Astrocyte of the cerebellum (primary cell): ENCODE measurements at places on chromosomes 1 and 21.
A peak's percentile ranks its signal among the peaks of the same experiment; 100 is the strongest.

DNA sequence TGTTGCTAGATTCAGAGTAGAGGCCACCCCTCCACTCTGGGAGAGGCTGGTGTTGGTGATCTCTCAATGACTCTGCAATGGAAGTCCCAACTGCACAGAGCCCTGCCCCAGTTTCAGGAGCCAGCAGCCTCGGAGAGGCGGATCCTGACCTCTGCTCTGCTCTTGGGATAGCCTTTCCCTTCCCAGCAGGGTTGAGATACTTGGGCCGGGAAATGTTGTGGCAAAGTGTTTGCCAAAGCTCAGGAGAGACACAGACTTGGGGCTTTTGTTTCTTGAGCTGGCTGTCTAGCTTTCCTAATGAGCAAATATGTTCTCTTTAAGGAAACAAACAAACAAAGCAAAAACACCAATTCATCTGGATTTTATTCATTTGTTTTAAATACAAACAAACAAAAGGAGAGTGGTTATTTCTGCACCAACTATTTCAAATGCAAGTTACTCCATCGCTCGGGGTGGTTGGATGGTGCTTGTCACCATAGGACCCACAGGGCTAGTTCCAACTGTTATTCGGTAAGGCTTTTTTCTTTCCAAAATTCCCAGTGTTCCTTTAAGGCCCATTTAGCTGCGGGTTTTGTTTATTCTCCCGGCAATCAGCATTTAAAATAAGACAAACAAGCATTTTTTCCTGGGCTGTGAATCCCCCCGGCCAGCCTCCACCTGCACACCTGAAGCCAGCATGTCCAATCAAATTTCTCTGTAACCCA lies 193.9 kb upstream of the LMO4 start:
- DNase-seq: no peak

- DNase-seq: no peak
Observed at GRCh38 chr1:33119532-33120217, 38.7 kb downstream of the AZIN2 start.

DNA sequence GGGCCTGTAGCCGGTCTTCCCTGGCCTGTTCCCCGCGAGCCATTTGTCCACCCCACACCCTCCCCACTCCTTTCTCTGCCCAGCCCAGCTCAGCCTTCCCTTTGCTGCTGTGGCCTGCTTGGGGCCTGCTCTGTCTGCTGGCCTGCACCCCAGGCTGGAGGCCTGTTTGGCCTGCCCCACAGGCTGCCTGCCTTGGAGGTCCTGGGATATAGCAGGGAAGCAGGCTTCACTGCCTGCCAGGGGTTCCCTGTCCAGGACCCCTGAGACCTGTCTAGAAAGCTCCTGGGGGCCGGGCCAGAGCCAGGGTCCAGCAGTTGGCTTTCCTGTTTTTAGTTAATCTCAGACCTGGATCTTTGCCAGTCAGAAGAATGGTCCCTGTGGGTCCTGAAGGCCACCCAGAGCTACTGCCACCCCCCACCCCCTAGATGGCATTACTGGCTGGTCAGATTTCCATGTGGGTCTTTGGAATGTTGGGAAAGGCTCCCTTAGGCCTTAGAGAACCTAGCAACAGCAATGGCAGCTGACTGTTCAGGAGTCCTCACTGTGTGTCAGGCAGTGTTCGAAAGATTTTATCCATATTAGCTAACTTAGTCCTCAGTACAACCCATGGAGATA lies 7.7 kb downstream of the ZNF362 start:
- DNase-seq: no peak

DNA sequence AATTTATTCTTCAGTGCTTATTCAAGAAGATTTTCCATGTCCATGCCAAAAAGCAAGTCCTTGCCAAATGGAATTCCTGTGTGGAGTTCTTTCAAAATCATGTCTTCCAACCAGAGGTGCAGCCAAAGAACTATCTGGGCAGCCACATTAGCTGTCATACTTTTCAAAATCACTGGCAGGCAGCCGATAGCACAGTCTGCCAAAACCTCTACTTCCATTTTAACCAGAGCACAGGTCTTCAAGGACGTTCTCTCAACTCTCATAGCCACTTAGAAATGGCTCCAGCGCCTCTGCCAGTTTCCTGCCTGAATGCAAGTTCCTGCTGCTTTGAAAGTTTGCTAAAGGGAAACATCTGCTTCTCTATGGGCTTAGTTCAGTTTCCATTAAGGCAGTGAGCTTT lies 975.7 kb upstream of the ADGRL4 start:
- DNase-seq: peak; percentile 97

- no peak for DNase-seq
Observed at GRCh38 chr1:167345386-167345733, 124.7 kb downstream of the POU2F1 start.

DNA sequence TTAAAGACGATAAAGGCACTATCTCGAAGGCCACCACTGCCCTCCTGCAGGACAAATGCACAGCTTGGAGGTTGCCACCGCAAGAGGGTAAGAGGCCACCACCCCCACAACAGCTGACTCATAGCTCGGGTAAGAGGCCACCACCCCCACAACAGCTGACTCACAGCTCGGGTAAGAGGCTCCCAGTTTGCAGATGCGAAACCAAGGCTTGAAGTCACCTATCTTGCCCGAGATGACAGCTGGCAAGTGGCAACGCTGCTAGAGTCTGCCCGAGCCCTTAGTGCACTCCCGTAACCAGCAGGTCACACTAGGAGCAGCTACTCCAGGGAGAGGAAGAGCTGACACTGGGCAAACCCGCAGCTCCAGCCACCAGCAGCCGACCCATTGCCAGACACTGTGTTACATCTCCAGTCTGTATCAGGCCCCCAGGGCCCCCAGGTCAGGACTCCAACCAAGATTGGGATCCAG lies 17.1 kb upstream of the SPSB1 start:
- DNase-seq: no peak

DNA sequence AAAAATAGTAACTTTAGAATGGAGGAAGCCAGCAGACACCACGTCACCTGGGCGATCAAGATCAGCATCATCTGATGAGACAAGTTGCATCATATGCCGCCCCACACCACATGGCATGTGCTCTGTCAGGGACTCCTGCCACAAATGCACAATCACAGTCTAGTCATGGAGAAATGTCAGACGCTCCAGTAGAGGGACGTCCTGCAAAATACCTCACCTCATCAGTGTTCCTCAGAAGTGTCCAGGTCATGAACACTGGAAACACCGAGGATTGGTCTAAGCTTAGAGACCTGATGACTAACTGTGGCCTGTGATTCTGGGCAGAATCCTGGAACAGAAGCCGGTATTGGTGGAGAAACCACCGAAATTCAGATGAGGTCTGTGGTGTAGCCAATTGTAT lies 14.3 kb downstream of the ADARB1 start:
- no peak for DNase-seq

GRCh38 chr1:25566730-25567341 lies 23.4 kb downstream of the LDLRAP1 start:
- DNase-seq: peak; percentile 84

GRCh38 chr1:203299169-203299568 lies 6.2 kb upstream of the BTG2 start:
- no peak for DNase-seq

DNA sequence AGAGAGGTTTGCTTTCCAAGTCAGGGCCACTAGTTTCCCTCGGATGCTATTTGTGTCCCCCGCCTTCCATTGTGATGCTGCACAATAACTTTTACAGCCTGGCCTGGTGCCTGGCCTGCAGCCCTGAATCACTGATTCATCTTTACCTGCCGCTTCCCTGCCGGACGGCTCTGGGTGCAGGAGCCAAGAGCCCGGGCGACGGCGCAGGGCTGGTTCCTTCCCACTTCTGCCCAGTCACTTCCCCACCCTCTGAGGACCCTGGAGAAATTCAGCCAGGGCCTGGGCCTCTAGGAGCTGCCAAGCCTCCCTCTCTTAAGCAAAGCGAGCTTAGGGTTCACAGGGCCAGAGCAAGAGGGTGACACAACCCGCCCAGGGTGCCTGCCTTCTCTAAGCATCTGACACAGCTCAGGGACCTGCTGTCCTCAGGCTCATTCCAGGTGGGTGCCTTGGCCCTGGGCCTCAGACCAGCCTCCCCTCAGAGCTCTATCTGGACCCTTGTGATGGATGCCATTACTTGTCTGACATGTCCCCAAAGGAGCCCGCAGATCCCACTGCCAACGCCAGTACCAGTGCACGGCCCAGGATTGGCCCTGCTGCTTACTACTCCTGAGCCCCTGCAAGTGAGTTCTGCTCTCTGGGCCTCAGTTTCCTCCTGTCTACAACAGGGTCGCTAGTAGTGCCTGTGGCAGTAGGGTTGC lies 381.0 kb upstream of the VAMP3 start:
- DNase-seq: no peak

DNA sequence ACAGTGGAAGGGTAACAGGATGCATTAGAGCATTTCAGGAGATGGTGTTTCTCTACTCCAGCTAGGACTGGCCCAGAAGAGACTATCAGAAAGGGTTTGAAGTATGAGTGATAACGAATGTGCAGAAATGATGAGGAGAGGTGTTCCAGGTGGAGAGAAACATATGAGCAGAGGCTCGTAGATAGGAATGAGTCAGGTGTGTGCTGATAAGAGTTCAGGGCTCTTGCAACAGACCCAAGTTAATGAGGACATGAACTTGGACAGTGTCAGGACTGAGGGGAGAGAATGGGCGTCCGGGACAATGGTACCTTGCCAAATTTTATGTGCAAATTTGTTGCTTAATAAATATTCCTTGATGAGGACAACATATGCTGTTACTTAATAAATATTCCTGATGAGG lies 183.9 kb upstream of the NFIA start:
- DNase-seq: no peak

DNA sequence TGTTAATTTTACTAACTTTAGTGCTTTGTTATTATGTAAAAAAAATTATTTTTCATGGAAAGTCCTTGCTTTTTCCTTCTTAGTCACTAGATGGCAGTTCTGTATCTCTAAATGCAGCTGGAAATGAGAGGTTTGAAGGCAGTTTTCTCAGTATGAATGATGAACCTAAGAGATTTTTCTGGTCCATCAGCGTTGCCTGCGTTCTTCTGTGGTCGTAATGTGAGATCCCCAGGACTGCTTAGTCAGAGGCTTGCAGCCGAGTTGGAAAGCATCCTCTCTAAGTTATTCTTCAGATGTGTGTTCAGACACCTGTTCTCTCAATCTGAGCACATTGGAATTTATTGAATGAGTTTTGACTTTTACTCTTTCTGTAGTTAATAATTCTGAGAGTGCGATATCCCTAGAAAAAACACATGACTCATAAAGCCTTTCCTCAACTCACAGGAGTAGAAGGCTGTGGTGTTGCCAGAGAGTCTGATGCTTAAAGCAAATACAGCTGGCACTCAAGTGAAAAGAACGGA lies 99.3 kb downstream of the FMN2 start:
- peak; percentile 99 for DNase-seq

- peak; percentile 96 for DNase-seq
Observed at GRCh38 chr1:33060579-33061083, 20.3 kb upstream of the AZIN2 start.

DNA sequence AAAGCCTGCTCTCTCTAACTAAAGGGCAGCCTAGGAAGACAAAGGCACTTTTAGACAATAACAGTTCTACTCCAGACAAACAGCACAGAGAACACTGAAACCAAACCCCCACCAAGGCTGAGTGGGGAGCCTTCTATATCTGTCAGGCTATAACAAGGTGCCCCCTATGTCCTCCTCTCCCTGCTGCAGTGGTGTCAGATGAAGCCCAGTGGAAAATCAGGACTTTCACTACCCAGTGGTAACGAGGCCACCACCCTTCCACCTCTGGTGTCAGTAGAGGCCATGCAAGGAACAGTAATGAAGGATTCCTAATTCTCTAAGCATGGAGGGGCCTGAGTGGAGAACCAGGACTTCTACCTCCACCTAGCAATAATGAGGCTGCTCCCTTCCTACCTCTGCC lies 83.7 kb downstream of the ZSWIM5 start:
- DNase-seq: no peak

DNA sequence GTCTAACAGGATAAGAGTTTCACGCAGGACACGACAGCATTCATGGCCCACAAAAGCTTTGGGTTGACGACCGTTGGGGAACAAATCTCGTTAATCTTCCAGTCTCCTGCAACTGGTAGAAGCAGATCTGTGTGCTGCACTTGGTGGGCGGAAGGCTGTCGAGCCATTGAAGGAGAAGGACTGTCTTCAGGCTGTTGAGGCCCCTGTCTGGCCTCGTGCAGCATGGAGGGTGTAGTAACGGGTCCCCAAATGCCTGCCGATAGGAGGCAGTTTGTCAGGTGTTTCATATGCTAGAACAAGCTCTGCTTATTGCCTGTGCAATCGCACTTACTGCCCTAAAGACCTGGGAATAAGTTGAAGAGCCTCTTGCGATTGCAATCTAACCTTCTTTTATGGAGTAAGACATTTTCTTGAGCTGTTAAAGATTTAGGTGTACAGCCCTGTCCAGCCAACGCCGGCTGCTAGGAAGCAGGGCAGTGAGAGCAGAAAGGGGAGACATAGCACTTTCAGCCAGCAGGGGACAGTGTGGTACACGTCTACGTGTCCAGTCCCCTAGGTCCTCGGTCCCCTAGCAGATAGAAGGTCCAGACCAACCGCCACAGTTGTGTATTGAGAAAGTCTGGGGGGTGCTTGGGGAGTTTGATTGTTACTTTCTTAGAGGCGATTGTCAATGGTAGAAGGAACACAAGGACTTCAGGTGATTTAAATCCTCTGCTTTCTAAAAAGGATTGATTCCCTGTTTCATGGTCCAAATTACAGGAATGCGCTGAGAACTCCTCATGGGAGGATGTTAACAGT lies 102.3 kb upstream of the TMPRSS2 start:
- no peak for DNase-seq

- no peak for DNase-seq
Observed at GRCh38 chr1:115343200-115343737, 5.2 kb upstream of the NGF start.

- no peak for DNase-seq
Observed at GRCh38 chr1:155977690-155978324, 540 bp downstream of the ARHGEF2 start.

DNA sequence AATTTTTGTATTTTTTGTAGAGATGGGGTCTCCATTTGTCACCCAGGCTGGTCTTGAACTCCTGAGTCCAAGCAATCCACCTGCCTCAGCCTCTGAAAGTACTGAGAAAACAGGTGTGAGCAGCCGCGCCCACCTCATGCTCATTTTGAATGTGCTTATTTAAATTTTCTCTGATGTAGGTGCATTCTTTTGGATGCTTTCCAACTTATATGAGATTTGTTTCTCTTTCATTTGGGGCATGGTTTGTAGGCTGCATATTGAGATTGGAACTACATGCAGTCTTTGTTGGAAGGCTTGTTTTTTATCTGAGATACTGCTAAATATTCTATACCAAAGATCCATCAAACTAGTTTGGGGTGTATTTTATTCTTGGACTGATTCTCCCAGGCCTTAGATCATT lies 81.0 kb upstream of the IVNS1ABP start:
- no peak for DNase-seq
